ENCODE measurements at places on chromosomes 2 and 18.
A peak's percentile ranks its signal among the peaks of the same experiment; 100 is the strongest.

DNA sequence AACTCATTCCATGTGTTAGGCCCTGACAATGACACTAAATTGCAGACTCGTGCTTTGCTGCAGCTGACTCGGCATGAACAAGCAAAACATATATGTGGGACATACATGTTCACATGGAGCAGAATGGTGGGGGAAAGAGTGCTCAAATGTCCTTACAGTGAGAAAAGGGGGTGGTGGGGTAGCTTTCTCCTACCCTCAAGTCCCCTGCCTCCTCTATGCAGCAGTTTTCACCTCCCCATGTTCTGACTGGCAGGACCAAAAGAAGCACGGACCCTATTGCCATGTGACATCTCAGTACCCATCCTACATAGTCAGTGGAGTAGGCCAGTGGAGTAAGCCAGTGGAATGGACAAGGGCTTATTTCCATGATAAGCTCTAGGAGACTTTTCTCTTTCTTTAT, 259.3 kb downstream of the TTC32 start:
- no peak for DNase-seq

- no peak for DNase-seq
These were observed at the start of gene GDF7 for GRCh38 chr2:20666304-20667150. Gene GDF7, plus strand, starts transcription at chr2:20667144. Its CDS starts 96 bp downstream, at chr2:20667240.

GRCh38 chr2:197425550-197425949, 9.3 kb downstream of the SF3B1 start:
- no peak for DNase-seq

DNA sequence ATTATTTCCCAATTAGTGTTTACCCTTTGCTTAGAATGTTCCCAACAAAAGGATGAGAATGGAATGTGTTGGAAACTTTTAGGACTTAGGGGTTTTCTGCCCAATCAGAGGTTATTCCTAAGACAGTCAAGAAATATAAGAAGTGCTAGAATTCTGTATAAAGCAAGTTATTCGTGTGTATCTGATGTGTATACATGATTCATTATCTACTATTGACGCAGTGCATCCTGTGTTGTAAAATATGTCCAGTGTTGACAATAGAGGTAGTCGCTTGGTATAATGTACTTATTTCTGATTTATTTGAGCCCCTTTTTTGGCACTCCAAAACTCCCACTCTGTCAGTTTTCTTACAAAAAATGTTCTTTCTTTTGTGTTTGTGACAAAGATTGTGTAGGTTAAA, 881 bp downstream of the PIKFYVE start:
- no peak for DNase-seq

DNA sequence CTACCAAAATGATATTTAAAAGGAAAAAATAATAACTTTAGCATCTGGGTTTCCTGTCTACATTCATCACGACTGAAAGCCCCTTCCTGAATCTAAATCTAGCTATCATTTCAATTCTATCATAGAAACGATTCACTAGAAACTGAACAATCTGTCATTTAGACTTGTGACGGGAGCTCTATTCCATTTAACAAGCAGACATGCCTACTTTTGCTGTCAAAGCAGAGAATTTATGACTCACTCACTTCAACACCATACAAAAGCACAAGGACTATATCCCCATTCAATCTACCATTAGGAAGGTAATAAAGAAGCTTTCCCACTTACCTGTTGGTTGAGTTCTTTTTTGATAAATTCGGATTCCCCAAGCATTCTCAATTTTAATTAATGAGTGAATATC, 1072.3 kb downstream of the LRP1B start:
- DNase-seq = no peak

DNA sequence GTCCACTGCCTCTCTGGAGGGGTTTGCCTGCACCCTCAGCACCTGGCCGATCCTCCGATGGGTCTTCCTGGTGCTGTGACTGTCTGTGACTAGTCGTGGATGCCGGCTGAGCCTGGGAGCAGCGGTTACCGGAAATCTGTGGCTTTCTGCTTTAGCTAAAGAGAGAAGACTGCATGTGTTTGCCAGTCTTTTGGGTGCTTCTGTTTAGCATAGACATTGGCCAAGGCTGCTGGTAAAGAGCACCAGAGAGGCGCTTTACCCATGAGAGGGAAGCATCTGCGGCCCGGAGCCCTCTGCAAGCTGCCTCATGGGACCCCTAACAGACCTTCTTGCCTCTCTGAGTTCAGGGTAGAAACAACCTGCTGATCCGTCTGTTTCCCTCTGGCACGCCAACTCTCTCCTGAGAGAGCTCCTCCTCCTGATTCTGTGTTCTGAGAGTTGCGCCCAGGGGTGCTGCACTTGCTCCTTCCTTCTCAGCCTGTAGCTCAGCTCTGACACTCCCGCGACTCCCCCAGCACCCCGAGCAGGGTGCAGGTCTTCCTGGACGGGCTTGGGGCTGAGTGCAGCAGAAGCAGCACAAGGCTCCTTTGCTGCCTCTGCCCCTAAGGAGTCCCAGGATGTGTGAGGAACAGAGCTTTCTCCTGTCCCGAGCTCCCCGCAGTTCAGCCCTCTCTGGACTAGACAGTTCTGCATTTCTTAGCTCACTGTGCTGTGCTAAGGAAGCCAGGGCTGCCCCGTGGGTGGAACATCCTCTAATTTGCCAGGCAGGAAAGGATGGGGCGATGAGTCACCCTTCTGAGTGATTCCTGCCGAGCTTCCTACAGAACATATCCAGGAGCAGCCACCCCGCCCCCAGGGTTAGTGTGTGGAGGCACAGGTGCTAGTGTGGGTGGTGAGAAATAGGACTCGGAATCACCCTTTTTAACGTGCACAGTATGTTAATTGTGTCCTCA, 203.2 kb downstream of the SH3RF3 start:
- DNase-seq = peak; percentile 95

DNA sequence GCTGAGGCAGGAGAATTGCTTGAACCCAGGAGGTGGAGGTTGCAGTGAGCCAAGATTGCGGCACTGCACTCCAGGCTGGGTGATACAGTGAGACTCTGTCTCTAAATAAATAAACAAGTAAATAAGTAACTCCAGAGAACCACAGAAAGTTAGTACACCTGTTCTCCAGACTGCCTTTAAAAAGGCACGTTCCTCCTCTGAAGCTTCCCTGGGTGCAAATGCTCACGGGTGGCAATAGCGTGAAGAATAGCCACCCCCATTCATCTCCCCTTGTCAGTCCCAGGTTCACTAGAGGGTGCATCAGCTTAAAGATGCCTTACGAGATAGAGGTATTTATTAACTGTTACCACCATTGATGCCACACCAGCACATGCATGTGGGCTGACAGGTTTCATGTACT, 64.3 kb upstream of the RTN4 start:
- DNase-seq = no peak

All from astrocyte of the spinal cord (primary cell).